ENCODE measurements at places on chromosomes 13 and 19. TPM values are rescaled to one million over a fixed set of nuclear protein-coding genes. Genes with fewer than 3 reads are reported as not detected.

The KLHL1 gene
- total RNA-seq, result not detected

The ATP4B gene
- not detected for total RNA-seq

The METTL21C gene
- not detected for total RNA-seq

The LYPD5 gene
- 1.7 TPM for total RNA-seq

The PEX11G gene
- total RNA-seq, result 4.3 TPM

The LIPE gene
- 2.9 TPM for total RNA-seq

Measured in smooth muscle cell of trachea (primary cell).